ENCODE measurements at places on chromosomes 2 and 18. TPM values are rescaled to one million over a fixed set of nuclear protein-coding genes. Genes with fewer than 3 reads are reported as not detected.

Gene PARD6G
- 26.9 TPM for total RNA-seq

GRCh38 chr2:134217924-134218323 is 35.9 kb upstream of the MGAT5 start:
- no peak overlapping the region for H3K27ac ChIP-seq
- H3K36me3 ChIP-seq = no peaks in the 10 kb centered on the region
- peak; percentile 22 for DNase-seq
- H3K4me3 ChIP-seq = no peak overlapping the region
- no peaks in the 10 kb centered on the region for H3K4me1 ChIP-seq

Gene ZC3H15
- total RNA-seq = 76.4 TPM

DNA sequence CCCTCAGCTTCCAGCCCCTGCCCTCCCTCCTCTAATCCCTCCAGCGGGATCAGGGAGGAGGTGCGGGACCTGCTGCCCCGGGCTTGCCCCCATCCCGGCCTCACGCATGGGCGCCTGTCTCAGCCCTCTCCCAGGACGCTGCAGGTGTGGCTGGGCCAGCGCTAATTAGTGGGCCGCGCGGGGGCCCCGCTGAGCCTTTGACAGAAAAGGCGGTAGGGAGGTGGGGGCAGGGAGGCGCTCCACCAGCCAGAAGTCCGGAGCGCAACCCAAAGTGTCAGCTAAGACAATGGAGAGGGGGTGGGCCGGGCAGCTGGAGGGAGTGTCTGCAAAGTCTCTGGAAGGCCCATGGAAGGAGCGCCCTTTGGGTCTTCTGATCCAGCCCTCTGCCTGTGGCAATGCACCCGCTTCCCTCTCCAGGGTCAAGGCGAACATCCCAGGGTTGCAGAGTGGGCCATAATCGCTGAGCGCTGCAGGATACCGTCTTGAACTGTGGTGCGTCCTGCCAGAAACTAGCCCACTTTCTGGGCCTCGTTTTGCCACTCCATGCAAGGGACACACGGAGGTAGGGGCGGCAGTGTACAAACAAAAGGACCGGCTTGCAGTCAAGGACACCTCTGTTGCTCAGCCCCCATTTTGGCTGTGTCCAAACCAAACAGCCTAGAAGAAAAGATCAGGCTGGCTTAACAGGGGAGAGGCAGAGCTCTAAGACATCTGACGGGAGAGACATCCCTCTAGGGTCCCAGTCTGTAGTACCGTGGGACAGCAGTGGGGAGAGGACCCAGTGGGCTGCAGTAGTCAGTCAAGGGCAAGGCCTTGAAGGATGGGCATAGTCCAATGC is 3.5 kb downstream of the ATP6V1B1 start:
- peaks cover 14% of the 10 kb centered on the region for H3K27me3 ChIP-seq
- no peaks in the 10 kb centered on the region for H3K4me1 ChIP-seq
- H3K36me3 ChIP-seq = no peaks in the 10 kb centered on the region
- DNase-seq = no peak

Gene PFN4
- total RNA-seq = 0.64 TPM

DNA sequence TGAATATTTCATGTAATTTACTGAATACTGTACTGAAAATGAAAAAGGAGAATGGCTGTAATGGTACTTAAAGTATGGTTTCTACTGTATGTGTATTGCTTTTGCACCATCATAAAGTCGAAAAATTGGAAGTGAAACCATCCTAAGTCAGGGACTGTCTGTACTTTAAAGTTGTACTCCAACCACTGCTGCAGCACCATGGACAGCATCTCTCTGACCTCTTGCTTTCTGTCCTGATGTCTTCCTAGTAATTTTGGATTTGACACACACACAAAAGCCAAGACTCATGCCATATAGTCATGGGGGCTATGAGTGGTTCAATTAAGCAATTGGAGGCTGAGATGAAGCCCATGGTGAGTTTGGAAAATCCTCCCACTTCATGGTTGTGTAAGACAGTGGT is 256.3 kb upstream of the PKDCC start:
- no peaks in the 10 kb centered on the region for H3K36me3 ChIP-seq
- H3K4me3 ChIP-seq = no peak overlapping the region
- no peak overlapping the region for H3K27ac ChIP-seq
- H3K27me3 ChIP-seq = no peaks in the 10 kb centered on the region
- peak; percentile 21 for DNase-seq

DNA sequence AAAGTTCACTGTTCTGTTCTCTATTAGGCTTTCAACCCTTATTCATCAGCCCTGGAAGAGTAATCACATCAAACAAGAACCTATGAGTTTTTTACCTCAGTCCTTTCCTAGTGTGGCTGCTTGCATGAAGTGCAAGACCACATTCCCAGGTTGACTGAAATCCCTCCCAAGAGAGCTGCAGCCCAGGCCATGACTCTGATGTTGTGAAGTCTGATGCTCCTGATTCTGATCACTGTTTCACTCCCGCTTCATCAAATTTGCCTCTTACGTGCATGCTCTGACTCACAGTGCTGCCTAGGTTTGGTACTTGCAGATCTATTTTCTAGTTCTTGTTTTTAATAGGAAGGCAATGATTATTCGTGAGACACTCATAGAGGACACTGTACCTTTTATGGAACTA is 58.2 kb upstream of the DSEL start:
- DNase-seq = no peak
- H3K36me3 ChIP-seq = no peaks in the 10 kb centered on the region
- no peak overlapping the region for H3K27ac ChIP-seq
- no peaks in the 10 kb centered on the region for H3K27me3 ChIP-seq
- no peaks in the 10 kb centered on the region for H3K4me1 ChIP-seq
- no peak overlapping the region for H3K4me3 ChIP-seq

GRCh38 chr2:42367835-42368234 is 6.8 kb upstream of the COX7A2L start:
- no peak for DNase-seq
- H3K36me3 ChIP-seq = no peaks in the 10 kb centered on the region
- H3K4me1 ChIP-seq = no peaks in the 10 kb centered on the region

- H3K36me3 ChIP-seq = no peaks in the 10 kb centered on the region
- H3K27ac ChIP-seq = no peak overlapping the region
- no peak for DNase-seq
- H3K4me1 ChIP-seq = no peaks in the 10 kb centered on the region
- peaks cover 31% of the 10 kb centered on the region for H3K27me3 ChIP-seq
Measured at GRCh38 chr18:598124-598589, 1.4 kb downstream of the CLUL1 start.

DNA sequence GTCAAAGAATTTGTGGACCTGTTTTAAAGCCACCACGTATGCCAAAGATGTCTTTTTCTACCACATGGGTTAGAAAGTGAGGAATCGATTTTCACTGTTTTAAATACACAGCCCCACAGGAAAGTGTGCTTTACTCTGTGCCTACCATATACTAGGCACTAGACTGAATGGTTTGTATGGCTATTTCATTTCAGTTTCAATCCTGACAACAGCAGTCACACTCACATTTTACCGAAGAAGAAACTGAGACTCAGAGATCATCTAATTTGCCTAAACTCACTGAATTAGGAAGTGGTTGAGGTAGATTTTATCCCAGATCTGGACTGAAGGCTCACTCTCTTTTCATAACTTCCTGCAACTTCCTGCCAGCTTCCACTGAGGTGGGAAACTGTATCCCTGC is 176.4 kb downstream of the ALK start:
- no peaks in the 10 kb centered on the region for H3K36me3 ChIP-seq
- H3K27me3 ChIP-seq = no peaks in the 10 kb centered on the region
- peaks cover 18% of the 10 kb centered on the region for H3K4me1 ChIP-seq
- no peak overlapping the region for H3K4me3 ChIP-seq

DNA sequence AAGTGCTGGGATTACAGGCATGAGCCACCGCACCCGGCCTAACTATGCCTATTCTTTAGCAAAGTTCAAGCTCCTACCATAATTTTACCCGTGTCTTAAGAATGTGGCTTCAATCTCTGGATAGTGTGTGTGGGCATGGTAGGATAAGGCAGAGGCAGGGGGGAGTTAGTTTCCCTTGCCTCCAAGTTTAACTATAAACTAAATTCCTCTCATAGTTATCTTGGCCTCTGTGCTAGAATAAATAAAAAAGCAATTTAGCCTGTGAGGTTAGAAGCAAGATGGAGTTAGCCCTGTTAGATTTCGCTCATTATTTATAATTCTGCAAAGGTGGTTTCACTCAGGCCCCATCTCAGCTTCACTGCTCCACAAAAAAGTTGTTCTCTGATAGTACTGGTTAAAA is 7.0 kb upstream of the FAM98A start:
- H3K27ac ChIP-seq = no peak overlapping the region
- H3K4me1 ChIP-seq = peaks cover 4% of the 10 kb centered on the region
- no peak overlapping the region for H3K4me3 ChIP-seq
- no peak for DNase-seq
- no peaks in the 10 kb centered on the region for H3K27me3 ChIP-seq

- H3K27ac ChIP-seq = no peak overlapping the region
- no peak for DNase-seq
- no peaks in the 10 kb centered on the region for H3K36me3 ChIP-seq
- no peaks in the 10 kb centered on the region for H3K27me3 ChIP-seq
Measured at GRCh38 chr2:29597035-29597434, 324.4 kb downstream of the ALK start.

DNA sequence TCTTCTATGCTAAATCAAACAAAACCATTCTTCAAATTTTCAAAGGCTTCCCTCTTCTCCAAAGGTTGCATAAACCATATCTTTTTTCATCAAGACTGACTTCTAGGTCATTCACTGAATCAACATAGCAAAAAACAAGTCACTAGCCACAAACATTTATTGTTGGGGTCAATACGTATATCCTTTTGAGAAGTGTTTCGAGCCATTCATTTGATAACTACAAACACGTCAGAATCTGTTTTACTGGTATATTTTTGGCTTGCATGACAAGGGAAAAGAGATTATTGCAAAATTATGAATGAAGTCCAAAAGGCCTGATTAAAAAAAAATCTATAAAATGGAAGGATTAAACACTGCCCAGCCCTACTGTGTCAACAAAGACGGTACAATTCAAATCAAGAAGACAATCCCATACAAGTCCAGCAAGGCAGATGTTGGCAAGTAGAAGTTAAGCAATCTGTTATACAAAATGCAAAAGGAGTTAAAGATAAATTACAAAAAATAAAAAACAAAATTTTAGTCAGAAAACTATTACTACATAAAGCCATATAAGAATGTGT is 222.4 kb downstream of the SRBD1 start:
- no peaks in the 10 kb centered on the region for H3K4me1 ChIP-seq
- H3K36me3 ChIP-seq = no peaks in the 10 kb centered on the region
- H3K27me3 ChIP-seq = no peaks in the 10 kb centered on the region
- H3K27ac ChIP-seq = no peak overlapping the region
- H3K4me3 ChIP-seq = no peak overlapping the region

Gene VAPA
- 176 TPM for total RNA-seq

DNA sequence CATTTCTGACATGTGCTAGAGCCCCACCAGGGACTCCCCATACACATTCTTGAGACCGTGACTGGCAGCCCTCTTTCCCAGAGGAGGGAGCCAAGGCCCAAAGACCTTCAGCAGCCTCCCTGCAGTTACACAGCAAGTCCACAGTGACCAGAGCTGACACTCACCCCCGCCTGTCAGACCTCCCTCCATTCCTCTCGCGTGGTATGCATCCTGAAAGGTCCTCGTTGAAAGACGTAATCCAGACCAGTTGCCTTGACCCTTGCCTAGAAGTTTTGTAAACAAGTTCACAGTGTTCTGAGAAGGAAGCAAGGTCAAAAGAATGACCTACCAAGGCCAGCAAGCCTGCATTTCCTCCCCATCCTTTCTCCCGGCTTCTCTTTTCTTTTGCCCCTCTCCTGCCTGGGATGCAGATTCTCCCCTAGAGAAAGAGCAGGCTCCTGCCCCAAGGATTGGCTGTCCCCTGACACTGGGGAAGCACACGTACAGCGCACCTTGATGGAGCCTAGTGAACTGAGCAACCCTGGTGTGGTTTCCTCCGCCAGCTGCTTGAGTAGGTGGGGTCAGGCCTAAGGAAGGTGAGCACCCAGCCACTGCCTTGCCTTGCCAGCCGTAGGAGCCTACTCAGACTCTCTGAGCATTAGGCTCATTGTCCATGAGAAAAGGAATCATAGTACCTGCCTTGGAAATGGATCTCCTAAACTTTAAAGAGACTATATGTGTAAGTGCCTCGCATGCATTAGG is 18.3 kb downstream of the TRIB2 start:
- H3K4me1 ChIP-seq = peaks cover 10% of the 10 kb centered on the region
- no peak overlapping the region for H3K27ac ChIP-seq
- H3K27me3 ChIP-seq = no peaks in the 10 kb centered on the region
- no peak for DNase-seq

DNA sequence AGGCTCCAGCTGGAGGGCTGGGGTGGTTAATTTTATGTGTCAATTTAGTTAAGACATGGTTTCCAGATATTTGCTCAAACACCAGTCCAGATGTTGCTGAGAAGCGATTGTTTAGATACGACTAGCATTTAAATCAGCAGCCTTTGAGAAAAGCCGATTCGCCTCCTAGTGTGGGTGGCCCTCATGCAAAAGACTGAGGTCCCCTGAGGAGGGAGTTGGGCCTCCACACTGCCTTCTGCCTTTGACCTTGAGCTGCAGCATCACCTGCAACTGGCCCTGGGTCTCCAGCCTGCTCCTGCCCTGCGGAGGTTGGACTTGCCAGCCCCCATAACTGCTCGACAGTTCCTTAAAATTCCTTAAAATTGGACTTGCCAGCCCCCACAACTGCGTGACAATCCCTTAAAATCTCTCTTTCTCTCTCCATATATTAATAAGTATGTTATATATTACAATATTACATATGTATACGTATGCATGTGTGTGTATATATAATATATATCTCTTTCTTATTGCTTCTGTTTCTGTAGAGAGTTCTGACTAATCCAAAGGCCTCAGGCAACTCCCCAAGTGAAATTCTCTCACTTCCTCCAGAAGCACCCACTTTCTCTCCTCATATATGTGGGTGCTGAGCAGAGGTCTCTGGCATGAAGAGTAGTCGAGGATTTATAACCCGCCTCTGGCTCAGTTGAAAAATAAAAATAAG is 14.4 kb downstream of the FBLN7 start:
- no peak for DNase-seq
- H3K27ac ChIP-seq = no peak overlapping the region
- peaks cover 13% of the 10 kb centered on the region for H3K4me1 ChIP-seq
- no peaks in the 10 kb centered on the region for H3K27me3 ChIP-seq
- H3K36me3 ChIP-seq = no peaks in the 10 kb centered on the region
- H3K4me3 ChIP-seq = no peak overlapping the region

- peaks cover 11% of the 10 kb centered on the region for H3K4me1 ChIP-seq
- DNase-seq = no peak
- peak overlapping the region; percentile 81 for H3K4me3 ChIP-seq
- H3K27ac ChIP-seq = no peak overlapping the region
- H3K36me3 ChIP-seq = peaks cover 7% of the 10 kb centered on the region
Measured at GRCh38 chr2:173962031-173962430, 3.1 kb downstream of the SP3 start.

Data from astrocyte (in vitro differentiated cells and primary cell).